ENCODE measurements at places on chromosomes 4 and X. TPM values are rescaled to one million over a fixed set of nuclear protein-coding genes. Genes with fewer than 3 reads are reported as not detected.

MAGEB17 gene
- total RNA-seq = not detected

IL3RA gene
- 0.77 TPM for total RNA-seq

FATE1 gene
- not detected for total RNA-seq

SOX3 gene
- not detected for total RNA-seq

MBTPS2 gene
- total RNA-seq = 8.1 TPM

PAGE4 gene
- not detected for total RNA-seq

USP26 gene
- not detected for total RNA-seq

CHRDL1 gene
- not detected for total RNA-seq

HTRA3 gene
- not detected for total RNA-seq

MAGEB18 gene
- not detected for total RNA-seq

GRCh38 chrX:66163447-66163846 lies 600 bp upstream of the HEPH start:
- DNase-seq = no peak
- no peak overlapping the region for H3K4me3 ChIP-seq
- no peak overlapping the region for H3K27ac ChIP-seq
- H3K4me1 ChIP-seq = no peaks in the 10 kb centered on the region

DNA sequence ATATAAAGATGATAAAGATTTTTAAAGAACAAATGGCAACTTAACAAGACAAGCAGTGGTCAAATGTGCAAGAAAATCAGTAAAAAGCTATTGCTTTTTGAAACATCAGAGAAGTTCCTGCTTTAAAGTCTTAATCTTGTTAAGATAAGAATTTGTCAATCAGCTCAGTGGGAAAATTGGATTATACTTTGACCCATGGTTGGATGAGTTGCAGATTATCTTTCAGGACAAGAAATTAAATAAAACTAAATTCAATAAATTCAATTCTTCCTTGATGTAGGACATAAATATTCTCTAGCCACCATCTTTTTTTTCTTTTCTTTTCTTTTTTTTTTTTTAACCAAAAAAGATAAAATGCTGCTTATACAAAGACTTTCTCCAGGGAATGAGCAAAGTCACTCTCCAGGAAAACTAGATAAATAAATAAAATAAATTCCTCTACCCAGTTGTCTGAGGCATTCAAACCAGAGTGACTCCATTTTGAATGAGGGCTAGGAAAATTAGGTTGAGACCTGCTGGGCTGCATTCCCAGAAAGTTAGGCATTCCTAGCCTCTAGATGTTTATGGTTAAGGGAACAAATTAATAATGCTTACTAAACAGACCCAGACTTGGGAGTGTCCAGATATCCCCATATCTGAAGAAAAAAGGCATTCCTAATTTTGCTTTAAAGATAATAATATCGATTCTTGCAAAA lies 211.2 kb downstream of the SNCA start:
- DNase-seq = no peak
- peaks cover 11% of the 10 kb centered on the region for H3K4me1 ChIP-seq
- peaks cover 6% of the 10 kb centered on the region for H3K36me3 ChIP-seq
- no peak overlapping the region for H3K27ac ChIP-seq

DNA sequence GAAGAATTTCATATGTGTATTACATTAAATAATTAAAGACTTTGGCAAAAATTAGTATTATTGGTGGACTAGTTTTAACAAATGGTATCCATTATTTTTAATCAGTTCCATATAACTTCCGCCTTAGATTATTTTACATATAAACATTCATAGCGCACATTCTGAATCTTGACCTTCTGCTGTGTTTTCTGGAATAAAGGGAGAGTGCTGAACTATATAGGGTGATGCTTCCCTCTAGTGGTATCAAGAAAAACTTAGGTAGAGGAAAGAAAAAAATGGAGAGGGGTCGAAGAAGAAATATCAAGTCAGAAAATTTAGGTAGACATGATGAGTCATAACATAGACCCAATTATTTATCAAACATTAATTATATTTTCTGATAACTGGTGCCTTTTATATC lies 155.6 kb upstream of the PACRGL start:
- H3K36me3 ChIP-seq = no peaks in the 10 kb centered on the region
- H3K4me3 ChIP-seq = no peak overlapping the region
- H3K4me1 ChIP-seq = no peaks in the 10 kb centered on the region
- H3K27ac ChIP-seq = no peak overlapping the region
- no peaks in the 10 kb centered on the region for H3K27me3 ChIP-seq

DNA sequence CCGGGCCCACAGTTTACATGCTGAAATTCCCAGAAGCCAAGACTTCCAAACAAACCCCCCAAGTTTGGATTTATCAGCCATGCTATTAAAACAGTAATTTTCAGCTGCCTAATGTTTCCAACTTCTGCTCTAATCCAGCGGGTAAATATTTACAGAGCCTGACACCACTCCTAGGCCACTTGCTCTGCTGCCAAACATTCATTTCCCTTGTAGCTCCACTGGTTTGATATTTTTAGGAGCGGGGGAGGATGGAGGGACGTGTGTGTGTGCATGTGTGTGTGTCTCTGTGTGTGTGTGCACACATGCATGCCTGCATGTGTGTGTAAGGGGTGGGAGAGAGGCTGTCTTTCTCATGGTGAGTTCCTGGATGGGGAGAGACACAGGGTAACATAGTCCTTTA lies 115.7 kb upstream of the PJA1 start:
- DNase-seq = no peak
- peaks cover 2% of the 10 kb centered on the region for H3K4me1 ChIP-seq
- H3K27me3 ChIP-seq = peaks cover 3% of the 10 kb centered on the region

- no peak for DNase-seq
- peaks cover 8% of the 10 kb centered on the region for H3K36me3 ChIP-seq
- no peaks in the 10 kb centered on the region for H3K27me3 ChIP-seq
- peak overlapping the region; percentile 94 for H3K4me3 ChIP-seq
- H3K27ac ChIP-seq = peak overlapping the region; percentile 69
- H3K4me1 ChIP-seq = peaks cover 27% of the 10 kb centered on the region
Observed at GRCh38 chrX:40094041-40094899, 3.5 kb downstream of the BCOR start.

GRCh38 chr4:105741548-105741947 lies 33.0 kb downstream of the GSTCD start:
- peaks cover 38% of the 10 kb centered on the region for H3K36me3 ChIP-seq
- H3K4me1 ChIP-seq = no peaks in the 10 kb centered on the region
- no peak for DNase-seq
- H3K4me3 ChIP-seq = no peak overlapping the region

GRCh38 chrX:136147315-136147901 lies at the start of gene FHL1:
Gene FHL1 (plus strand): TSS chrX:136147533.
- no peaks in the 10 kb centered on the region for H3K36me3 ChIP-seq
- peak within 1 kb of the TSS; percentile 70 for H3K27ac ChIP-seq
- peaks cover 19% of the 10 kb centered on the region for H3K4me1 ChIP-seq
- H3K4me3 ChIP-seq = peak within 1 kb of the TSS; percentile 83

Measured in activated naive CD8-positive, alpha-beta T cell treated with anti-CD3 and anti-CD28 coated beads, Interleukin-2, amount 10 ng/mL, durations not matched to agents 7 days and 5 days (primary cell).